ENCODE measurements at places on chromosomes 2 and 18.

DNA sequence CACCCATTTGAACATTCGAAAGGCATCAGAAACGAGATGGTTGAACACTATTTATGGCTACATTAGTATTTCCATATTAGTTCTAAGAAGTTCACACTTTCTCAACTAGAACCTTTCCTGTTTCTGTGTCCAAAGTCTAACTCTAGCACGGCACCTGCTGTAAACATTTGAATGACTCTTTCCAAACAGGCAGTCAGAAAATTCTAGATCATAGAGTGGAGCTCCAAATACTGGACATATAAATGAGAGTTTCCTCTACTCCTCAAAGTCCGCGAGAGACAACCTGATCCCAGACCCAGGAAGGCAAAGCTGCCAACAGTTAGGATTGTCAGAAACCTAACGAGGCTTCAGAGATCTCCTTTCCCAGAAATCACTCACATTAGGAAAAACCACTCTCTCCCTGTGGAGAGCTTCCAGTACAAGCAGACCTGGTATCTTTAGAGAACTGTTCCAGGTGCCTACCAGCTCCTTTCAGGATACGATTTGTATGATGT, 10.6 kb downstream of the RND3 start:
- DNase-seq, result no peak

DNA sequence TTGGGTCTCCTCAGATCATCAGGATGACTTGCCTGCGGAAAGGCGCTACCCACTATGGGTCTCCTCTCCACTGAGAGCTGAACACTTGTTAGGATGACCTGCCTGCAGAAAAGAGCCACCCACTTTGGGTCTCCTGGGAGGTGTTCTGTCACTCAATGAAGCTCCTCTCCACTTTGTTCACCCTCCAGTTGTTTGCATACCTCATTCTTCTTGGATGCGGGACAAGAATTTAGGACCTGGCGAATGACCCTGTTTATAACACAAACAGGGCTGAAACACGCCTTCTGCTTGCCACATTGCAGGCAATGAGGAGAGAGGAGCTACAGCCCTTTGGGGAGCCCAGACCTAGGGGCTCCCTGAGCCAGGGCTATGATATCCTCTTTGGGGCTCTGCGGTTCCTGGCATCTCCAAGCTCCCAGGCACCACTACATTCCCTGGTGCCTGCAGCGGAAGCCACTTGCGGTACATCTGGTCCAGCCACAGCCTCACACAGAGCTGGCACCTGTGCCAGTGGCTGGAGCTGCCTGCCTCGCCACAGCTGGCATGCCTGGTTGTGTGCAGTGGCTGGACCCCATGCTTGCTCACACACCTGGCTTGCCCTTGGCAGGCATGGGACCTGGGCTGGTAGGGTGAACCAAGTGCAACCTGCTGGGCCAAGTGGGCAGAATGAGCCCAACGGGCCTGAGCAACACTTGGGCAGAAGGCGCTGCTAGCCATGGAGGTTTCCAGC, 20.6 kb downstream of the ANKRD29 start:
- DNase-seq, result no peak

DNA sequence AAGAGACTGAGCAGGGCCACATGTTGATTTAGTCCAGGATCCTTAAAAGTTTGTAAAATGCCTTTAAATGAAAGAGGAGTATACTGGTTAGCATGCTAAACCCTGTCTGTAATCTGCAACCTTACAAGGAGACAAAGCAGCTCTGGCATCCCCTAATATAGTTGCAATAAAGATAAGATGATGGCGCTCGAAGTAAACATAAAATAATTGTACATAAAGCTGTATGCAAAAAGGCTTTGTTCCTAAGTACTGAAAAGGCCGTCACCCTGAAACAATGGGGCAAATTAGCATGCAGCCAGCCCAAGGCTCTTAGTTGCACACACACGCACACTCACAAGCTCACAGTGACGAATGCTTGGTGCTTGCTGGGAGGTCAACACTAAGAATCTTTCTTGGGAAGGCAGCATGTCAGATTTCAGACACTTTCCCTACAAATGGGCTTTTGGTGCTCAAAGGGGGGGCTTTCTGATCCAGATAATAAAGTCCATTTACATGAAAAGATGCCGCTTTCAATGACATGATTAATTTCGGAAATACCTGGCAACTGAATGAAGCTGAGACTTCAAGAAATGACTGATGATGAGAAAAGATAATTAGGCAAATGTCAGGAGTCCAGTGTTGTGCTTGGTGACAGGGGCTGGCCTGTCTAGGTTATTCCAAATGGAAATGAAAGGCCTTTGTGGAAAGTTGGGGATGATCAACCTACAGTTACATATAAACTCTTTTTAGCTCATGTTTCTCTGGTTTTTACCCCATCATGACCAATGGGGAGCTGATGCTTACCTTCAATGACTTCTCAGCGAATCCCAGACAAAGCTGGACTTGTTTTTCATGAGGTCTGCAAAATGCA, 370.3 kb downstream of the MEIS1 start:
- DNase-seq, result no peak

DNA sequence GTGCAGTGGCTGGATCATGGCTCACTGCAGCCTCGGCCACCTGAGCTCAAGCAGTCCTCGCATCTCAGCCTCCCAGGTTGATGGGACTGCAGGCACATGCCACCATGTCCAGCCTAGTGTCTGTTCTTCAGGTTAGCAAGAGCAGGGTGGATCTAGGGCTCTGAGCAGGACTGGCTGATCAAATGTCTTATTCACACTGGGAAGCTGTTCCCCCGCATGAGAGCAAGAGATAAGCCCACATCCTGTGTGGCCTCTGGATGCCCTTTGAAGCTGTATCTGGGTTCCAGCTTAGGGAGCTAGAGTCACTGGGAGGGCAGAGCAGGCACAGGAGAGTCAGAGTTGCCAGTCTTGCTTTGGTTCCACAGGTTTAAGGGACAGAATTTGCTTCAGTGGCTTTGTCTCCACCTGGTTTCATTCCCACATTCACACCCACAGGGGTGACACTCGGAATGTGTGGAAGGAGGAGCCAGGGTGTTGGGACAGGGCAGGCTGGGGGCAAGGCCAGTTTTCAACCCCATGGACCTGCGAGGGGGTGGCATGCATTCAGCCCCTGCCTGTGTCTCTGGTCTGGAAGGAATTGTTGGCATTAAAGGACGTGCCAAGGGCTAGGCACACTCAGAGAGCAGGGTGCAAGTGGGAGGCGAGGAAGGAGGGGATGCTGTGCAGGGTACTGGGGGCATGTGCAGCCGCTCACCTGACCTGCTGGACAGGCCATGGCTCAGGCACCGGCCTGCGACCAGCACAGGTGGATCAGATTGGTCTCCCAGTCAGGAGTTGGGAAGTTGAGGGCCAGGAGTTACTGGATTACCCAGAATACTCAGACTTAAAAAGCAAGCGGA, 24.5 kb downstream of the PTPN18 start:
- DNase-seq, result no peak

GRCh38 chr2:129656081-129656598, 323.3 kb upstream of the RAB6C start:
- DNase-seq, result no peak

DNA sequence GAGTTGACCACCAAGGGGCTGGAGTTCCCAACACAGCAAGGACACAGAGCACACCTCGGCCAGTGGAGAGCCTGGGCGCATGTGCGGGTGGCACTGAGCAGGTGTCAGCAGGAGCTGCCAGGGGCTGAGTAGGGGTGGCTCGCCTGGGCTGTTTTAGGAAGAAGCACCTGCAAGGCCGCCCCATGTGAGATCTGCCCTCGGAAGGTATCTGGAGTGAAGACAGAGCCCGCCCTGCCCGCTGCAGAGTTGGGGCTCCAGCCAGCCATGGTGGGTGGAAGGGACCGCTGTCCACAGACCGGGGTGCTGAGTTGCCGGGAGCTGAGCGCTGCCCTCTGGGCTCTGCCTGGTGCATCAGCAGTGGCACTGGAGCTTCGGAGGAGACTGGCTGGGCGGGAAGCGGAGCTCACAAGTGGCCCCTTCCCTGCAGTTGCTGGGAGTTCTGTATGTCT, 35.2 kb downstream of the MTERF4 start:
- DNase-seq, result no peak

DNA sequence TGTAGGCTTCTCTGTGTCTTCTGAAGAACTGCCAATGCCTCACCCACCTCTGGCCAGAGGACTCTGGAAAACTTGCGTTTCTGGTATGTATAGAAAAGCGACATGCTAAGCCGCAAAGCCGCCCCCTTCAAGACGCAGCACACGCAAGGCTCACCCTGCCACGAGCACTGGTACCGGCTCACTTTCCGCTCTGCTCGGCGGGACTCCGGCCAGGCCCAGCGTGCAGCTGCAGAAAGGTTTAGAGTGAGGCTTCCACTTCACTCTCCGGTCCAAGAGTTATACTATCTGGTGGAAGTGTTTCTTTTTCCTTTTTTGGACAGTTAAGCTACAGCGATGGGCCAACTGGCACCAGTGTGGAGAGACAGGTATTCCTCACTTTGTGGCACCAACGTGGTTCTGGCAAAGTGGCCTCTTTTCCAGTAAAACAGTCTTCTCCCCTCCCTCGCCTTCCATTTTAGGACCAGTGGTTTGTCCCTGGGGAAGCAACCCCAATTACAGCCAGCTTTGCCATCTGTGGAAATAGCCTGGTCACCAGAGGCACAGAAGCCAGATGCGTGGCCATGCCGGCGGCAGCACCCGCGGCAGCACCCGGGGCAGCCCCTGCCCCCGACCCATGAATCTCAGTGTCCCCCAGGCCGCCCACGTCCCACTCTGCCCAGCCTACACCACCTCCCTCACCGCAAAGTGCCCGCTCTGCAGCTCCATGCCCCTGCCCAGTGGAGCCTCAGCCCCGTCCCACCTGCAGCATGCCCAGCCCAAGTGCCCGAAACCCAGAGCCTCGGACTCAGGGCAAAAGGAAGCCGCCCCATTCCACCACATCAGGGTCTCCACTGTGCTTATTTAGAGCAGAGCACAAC, 91.6 kb upstream of the CTDP1 start:
- no peak for DNase-seq

GRCh38 chr2:42841344-42841743, 49.0 kb upstream of the HAAO start:
- DNase-seq, result no peak
